KBM-7 (cell line): ENCODE measurements at places on chromosomes 4 and X.

- DNase-seq: peak; percentile 35
Measured at GRCh38 chrX:120561634-120562568, 1.1 kb upstream of the CUL4B start.

GRCh38 chr4:54607067-54607466 is 50.7 kb upstream of the KIT start:
- DNase-seq: no peak

DNA sequence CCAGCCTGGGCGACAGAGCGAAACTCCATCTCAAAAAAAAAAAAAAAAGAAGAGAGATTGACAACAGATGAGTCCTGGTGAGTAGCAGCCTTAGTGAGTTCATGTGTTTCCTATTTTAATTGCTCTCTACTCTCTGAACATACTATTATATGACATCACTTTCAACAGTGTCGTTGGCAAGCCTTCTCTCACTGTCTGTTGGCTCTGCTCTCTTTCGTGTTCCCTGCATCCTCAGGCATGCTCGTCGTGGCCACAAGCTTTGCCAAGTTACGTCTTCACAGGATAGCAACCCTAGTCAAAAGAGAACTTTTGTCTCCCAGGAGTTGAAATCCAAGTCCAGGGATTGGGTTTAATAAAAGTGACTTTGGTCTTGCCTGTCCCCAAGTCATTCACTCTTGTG is 117.1 kb upstream of the EGFL6 start:
- no peak for DNase-seq

GRCh38 chr4:35315419-35315818 is 928.9 kb downstream of the ARAP2 start:
- DNase-seq: peak; percentile 1

DNA sequence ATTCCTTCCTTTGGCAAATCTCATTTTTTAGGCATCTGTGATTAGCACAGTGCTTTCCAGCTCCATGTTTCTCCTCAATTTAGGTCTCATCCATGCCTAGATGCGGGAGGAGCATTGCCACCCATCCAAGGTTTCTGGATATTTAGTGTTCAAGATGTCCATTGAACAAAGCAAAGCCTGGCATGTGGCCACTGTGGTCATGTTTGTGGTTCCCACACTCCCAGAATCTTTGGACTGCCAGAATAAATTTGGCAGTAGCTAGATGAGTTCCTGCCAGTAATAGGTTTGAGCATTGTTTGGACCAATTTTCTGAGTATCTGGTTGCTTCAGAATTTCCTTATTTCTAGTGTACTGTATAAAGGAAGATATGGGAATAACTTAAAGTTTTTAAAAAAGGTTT is 1124.1 kb downstream of the ADGRL3 start:
- no peak for DNase-seq

GRCh38 chr4:117154251-117154650 is 68.9 kb upstream of the TRAM1L1 start:
- no peak for DNase-seq

GRCh38 chr4:10346023-10346422 is 111.2 kb downstream of the ZNF518B start:
- no peak for DNase-seq

GRCh38 chr4:79652232-79652631 is 244.2 kb upstream of the GK2 start:
- DNase-seq: no peak

DNA sequence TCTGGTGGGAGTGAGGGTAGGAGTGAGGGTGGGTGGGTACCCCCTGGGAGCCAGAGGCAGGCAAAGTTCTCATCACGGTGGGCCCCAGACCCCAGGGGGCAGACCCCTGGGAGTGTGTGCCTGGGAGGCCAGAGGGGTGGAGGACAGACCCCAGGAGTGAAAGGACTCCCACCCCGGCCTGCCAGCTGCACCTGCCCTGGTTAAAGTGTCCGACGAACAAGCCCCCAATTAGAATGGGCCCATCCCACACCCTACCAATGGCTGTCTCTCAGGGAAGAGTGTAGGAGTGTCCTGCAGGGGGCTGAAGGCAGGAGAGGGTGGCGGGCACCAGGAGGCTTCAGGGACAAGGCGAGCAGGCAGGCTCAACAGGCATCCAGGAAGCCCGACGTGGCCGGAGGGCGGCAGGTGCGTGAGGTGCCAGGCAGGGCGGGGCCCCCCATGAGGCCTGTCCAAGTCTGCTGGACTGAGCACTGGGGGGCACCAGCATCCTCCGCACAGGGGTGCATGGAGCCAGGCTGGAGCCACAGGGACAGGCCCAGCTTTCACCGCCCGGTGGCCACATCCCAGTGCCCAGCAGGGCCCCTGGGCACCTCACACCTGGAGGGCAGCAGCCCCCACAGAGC is 8.7 kb downstream of the PDE6B start:
- DNase-seq: no peak

- no peak for DNase-seq
Measured at GRCh38 chr4:24971192-24971591, 58.4 kb upstream of the CCDC149 start.

- peak; percentile 45 for DNase-seq
Measured at GRCh38 chr4:124334119-124334518, 378.4 kb downstream of the ANKRD50 start.

- DNase-seq: no peak
Measured at GRCh38 chrX:14232688-14233087, 203.0 kb upstream of the GEMIN8 start.

GRCh38 chr4:80594701-80595100 is 259.2 kb downstream of the CFAP299 start:
- DNase-seq: no peak

- no peak for DNase-seq
Measured at GRCh38 chr4:98939438-98939837, 10.5 kb upstream of the EIF4E start.

- DNase-seq: no peak
Measured at GRCh38 chrX:116493271-116493670, 30.5 kb upstream of the CT83 start.

DNA sequence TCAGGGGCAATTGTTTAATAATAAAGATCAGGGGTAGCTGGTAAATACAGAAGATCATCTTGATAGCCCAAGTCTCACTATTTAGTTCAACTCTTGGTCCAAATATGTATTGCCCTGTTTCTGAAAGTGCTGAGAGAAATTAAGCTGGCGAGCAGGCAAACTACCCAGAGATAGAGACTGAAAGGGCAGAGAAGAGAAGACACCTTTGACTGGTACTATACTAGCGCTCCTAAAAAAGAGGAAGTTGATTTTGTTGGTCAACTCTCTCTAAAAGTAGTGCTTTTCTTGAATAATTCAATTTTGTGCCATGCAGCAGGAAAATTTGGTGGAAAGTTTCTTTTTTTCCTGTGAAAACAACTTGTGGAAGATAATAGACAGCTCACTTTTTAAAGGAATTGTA is 64.0 kb downstream of the IGSF1 start:
- peak; percentile 5 for DNase-seq
